ENCODE measurements at places on chromosomes 5 and 9. TPM values are rescaled to one million over a fixed set of nuclear protein-coding genes. Genes with fewer than 3 reads are reported as not detected.

The WDR38 gene
- not detected for total RNA-seq

DNA sequence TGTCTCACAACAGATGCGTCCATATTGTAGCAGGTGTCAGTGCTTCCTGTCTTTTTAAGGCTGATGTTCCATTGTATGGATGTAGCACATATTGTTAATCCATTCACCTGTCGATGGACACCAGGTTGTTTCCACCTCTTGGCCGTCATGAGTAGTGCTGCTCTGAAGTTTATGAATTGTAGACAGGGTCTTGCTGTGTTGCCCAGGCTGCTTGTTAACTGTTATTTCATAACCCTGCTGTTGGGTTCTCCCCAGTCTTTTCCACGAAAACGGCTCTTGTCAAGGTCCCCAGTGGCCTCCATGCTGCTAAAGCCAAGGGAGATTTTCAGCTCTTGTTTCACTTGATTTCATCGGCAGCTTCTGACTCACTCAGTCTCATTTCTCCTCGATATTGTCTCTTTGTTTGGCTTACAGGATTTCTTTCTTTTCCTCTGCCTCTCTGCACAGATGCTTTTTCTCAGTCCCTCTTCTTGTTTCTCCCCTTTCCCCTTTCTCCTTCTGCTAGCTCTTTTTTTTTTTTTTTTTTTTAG lies 12.1 kb upstream of the PSD2 start:
- no peak for DNase-seq

DNA sequence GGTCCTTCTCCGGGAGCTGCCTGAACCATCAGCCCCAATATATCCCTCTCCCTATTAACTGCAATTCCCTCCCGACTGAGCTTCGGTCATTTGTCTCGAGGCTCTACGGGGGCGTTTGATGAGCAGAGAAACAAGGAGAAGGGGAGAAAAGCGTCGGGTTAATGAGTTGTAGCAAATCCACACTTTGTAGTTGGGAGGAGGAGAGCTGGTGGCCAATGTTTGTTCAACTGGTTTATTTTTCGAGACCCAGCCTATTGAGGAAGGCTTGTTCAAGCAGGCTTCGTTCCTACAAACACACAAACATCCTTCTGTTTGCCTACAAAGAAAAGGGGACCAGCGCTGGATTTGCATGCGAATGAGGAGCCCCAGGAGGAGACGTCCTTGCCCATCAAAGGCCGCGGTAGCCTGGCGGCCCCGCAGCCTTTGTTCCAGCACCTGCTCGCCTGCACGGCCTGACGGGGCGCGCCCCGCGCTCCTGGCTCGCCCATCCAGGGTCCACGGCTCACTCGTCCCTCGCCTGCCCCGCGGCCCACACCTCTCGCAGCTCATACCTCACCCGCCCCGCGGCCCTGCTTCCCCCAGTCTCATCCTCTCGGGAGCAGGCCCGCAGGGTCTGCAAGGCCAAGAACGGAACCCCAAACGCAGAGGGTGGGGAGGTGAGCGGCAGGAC lies 4.6 kb downstream of the FOXD1 start:
- DNase-seq = no peak

DNA sequence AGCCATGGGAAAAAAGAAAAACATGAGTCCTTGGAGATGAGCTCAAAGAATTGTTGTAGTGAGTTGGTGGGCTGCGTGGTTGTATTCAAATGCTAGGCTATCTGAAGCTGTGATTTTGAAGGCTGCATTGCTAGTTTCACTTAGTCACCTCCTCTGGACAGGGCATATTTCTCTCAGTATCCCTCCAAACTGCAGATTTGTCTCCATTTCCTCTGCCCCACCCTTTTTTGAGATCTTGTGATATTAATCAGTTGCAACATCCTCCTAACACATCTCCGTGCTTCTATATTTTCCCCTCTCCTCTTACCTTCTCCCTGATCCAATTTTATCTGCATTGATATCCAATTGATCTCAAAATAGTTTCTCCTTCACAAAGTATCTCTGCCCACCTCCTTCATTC lies 1048.0 kb upstream of the WWC1 start:
- DNase-seq = no peak

DNA sequence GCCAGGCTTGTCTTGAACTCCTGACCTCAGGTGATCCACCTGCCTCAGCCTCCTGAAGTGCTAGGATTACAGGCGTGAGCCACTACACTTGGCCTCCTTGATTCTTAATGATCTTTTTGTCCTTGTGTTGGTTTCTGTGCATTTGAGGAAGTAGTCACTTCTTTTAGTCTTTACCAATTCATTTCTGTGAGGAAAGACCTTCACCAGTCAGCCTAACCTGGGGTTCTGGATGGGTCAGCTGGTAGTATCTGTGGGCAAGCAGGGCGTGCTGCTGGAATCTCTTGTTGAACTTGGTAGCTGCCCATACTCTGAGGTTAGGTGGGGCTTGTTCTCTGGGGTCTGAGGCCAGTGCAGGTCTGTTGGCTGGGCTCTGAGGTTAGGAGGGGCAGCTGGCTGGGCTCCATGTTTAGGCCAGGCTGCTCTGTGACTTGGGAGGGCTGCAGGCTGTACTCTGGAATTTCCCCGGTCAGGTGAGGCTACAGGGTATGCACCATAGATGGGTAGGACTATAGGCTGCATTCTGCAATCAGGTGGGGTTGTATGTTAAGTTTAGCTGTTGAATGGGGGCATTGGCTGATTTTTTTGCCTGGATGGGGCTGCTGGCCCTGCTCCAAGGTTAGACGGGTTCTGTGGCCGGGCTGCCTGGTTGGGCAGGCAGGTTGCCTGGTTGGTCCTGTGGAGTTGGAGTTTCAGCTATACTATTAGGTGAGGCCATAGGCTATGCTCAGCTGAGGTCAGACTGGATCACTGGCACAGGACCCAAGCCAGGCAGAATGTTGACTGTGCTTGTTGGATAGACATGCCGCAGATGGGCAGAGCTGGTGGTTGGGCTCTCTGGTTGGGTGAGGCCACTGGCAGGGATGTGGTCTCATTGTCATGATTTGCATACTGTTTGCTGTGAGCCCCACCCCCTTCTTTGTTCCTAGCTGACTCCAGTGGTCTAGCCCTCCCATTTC lies 19.2 kb downstream of the UBAP1 start:
- peak; percentile 11 for DNase-seq

DNA sequence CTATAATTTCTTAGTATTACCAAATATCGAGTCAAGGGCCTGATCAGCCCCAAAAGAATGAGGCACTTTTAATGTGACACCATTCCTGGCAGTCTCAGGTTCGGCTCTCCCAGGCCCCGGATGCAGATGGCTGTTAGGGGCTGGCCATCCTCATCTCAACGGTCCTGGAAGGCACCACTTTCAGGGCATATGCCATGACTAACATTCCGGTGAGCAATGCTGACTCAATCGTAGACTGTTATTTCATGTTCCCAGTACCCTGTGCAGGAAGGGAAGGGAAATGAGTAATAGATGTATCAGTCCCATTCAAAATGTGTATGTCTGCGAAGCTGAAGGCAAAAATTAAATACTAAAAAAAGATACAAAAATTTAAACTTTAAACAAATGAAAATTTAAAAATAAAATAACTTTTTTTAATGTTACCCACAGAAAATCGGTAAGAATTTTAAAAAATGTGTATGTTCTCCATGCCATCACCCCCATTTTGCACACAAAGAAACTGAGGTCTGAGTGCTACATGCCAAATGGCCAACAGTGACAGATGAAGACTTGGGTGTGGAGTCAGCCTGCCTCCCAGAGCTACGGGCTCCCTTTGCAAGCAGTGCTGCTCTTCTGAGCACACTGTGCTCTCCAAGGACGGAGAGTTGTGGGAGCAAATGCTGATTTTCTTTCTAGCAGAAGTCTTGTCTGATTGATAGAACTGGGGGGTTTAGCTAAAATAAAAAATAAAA lies 79.0 kb downstream of the GLDC start:
- DNase-seq = peak; percentile 85

The ACOT12 gene
- not detected for total RNA-seq

The CLK4 gene
- 34.1 TPM for total RNA-seq

- DNase-seq = no peak
These were observed 2.3 kb upstream of the INIP start for GRCh38 chr9:112720113-112720780.

DNA sequence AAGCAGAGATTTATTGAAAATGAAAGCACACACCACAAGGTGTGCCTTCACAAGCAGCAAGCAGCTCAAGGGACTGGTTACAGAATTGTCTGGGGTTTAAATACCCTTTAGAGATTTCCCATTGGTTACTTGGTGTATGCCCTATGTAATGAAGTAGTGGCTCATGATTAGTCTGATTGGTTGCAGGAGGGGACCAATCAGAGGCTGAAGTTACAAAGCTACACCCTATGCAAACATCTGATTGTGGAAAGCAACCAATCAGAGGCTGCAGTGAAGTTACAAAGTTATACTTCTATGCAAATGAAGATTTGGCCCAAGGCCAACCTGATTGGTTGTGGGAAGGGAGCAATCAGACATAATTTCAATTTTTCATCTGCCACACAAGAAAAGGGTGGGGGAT lies 119.9 kb downstream of the C9orf152 start:
- DNase-seq = peak; percentile 8

DNA sequence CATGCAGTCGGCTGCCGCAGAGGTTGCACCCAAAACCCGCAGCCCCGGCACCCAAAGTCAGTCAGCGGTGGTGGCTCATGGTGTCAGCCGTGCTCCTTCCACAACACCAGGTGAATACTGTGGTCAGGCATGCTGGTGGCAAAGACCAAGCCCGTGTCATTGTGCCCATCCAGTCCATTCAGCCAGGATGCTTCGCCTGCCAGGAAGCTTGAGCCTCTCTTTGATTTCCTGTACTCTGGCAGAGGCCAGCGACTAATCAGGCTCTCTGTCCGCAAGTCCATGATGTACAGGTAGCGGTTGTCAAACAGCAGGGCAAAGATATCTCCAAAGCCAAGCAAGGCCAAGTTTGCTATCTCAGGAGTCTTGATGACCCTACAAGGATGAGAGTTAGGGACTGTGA lies 28.7 kb downstream of the FBXW2 start:
- no peak for DNase-seq

DNA sequence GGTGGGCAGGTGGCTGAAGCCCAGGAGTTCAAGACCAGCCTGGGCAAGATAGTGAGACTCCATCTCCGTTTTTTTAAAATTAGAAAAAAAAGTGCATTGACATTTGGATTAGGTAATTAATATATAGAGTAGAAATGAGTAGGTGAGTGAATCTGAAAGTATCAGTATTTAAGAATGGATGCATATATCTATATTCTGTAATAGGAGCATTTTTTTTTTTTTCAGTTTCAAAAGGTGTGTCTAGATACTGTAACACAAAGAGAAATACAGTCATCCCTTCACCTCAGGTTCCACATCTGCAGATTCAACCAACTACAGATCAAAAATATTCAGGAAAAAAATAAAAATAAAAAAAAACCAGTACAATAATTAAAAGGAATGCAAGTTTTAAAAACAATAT lies 50.8 kb downstream of the RBM27 start:
- no peak for DNase-seq

- DNase-seq = peak; percentile 55
These were observed 19.7 kb downstream of the FNBP1 start for GRCh38 chr9:130023144-130023787.

- DNase-seq = no peak
These were observed 1.9 kb upstream of the NPR2 start for GRCh38 chr9:35789541-35789940.

- no peak for DNase-seq
These were observed 38.1 kb downstream of the LPAR1 start for GRCh38 chr9:111000202-111000601.

DNA sequence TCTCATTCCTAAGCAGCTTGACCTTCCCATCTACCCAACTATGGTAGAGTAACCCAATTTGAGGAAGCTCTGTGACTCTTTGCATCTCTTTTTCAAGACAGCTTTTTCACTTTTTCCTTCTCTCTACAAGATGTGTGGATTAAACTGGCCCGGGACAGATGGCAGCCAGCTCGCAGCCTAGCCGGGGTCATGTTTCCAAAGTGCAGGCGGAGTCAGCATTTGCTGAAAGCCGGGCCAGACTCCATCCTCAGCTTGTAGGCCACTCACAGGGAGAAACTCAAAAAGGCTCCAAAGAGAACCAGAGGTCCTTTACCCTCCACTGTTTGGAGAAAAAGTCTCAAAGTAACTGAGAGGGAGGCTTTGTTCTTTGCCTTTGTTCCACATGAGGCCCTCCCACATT lies 286.8 kb upstream of the PANK3 start:
- DNase-seq = no peak

DNA sequence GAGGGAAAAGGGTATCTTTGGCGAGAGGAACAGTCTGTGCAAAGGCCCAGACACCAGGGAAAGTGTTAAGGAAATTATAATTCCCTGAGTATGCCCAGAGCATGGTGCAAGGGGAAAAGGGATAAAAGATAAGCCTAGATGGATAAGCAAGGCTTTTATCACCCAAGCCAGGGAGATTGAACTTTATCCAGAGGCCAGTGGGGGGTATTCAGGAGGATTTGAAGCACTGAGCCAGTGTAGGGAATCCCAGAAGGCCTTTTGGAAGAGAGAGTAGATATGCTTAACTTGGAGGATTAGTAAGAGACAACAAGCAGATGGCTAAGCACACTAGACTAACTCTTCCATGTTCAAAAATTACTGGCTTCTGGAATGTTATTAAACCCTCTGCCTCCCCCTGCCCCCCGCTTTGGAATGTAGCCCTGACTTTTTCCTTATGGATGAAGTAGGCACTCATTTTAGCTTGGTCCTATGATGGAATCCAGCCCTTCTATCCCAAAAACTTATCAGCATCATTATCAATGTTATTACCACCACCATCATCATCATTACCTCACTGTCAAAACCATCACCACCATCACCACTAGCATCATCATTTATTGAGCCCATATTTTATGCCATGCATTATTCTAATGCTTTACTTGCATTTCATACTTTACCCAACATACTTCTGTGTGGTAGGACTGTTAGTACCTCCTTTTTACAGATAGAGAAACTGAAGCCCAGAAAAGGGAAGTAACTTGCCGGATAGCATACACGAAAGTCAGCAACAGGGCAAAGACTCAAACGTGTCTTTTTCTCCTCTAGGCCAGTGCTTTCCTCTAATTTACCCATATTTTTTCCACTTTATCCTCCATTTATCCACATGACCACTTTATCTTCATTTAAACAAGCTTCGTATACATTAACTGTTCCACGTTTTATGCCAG lies 237.0 kb downstream of the PAPPA start:
- no peak for DNase-seq

DNA sequence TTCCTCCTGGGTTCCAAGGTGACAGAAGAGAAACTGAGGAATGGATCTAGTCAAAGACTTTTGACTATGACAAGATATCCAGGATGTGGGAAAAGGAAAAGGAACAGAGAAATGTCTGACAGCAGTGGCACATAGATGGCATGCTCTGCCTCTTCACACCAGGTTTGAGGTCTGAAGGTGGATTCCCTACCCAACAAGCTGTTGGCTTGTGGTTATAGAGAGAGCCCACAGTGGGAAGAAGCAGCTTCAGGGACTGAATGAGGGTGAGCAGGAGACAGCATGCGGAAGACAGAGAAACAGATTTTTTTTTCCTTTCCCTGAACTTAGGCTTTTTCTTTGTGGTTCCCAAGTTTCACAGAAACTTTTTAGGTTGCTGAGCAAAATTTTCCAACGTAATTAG lies 20.6 kb downstream of the IFNW1 start:
- no peak for DNase-seq

- no peak for DNase-seq
These were observed 235.0 kb upstream of the NFIL3 start for GRCh38 chr9:91658513-91659105.

The DRD1 gene
- not detected for total RNA-seq

- no peak for DNase-seq
These were observed 169.6 kb upstream of the TBC1D2 start for GRCh38 chr9:98425079-98425478.

The GPR21 gene
- total RNA-seq = not detected

The ADGRD2 gene
- not detected for total RNA-seq

Measured in MG63 (cell line).